ENCODE measurements at places on chromosomes 1 and 21.

- no peak for DNase-seq
These were observed 12.2 kb downstream of the TMEM53 start for GRCh38 chr1:44661781-44662682.

DNA sequence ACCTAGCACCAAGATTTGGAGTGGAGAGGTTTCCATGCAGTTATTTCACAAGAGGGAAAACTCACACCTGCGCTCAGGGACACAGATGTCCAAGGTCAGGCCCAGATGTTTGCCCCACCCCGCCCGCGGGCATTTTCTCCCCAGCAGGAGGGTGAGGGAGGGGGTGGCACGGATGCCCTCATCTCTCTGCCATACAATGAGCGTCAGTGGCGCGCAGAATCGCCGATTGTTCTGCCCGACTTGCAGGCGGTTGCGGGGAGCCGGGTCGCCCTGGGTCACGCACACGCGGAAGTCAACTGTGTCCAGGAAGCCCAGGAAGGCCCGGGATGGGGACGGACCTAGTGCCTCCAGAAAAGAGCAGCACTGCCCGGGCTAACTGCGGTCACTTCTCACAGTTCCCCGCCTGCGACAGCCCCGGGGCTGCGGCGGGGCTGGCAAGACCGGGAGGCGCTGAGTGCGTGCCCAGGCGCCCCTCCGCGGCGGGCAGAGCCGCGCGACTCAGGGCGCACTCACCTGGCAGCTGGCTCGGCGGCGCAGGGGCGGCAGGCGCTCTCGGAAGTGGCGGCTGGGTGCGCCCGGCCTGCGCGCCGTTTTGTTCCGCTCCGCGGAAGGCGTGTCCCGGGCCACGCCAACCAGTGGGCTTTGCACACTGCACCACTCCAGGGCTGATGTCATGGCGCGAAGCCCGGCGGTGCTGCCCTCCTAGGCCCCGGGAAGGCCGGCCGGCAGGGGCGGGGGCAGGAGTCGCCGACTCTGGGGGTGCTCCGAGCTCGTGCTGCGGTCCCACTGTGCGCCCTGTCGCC is at the start of gene CSRP1:
TSS of gene CSRP1 (minus strand) at position 567 of the 803 bp plus-strand sequence. CDS start 10,820 bp downstream, outside the sequence.
- DNase-seq, result peak; percentile 76

DNA sequence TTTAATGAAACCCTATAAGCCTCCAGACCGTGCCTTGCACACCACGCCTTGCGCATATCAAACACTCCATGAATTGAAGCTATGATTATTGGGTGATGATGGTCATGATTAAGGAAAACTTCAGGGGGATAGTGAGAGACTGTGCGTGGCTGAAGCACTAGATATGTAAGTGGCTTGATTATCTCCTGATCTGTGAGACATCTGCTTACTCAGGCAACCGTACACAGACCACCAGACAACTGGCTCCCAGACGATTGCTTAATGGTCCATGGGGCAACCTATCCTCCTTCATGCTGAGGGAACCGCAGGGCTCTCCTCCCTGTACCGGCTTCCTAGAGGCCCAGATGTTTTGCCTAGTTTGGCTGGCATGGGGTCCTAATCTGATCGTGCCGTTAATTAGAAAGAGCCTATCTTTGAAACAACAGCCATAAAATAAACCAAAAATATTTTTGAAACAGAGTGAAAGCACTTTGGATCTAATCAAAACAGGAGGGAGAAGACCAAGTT is 51.6 kb downstream of the IRF2BP2 start:
- DNase-seq, result no peak

DNA sequence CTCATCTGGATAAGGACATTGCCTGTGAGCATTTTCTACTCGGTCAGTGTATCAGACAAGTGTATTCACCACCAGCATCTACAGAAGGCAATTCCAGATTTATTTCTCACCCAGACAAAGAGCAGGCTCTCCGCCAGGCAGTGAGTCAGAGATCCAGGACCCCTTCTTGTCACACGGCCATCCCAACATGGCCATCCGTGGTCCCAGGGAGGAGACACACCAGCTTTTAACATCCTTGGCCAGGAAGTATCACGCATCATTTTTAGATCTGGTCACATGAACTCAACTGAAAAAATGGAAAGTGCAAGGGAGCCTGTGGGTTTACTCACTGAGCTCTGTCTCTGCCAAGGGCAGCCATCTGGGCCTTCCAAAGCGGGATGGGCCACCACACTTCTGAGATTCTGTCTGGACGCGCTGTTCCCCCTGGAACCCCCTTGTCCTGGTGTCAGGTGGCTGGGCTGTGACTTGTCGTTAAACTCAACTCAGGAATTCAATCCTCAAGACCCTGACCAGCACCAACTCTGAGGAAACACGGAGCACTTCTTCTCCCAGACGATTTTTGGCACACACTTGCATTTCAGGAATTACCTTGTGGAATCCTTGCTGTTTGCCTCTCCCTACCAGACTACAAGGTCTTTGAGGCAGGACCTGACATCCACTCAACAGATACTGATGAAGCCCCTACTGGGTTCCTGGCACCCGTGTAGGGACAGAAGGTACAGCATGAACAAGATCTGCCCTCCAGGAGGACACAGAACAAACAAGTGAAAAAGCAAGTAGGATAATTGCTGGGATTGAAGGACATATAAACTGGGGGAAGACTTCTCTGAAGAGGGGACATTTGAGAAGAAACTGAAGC is 21.6 kb upstream of the CCSAP start:
- DNase-seq, result no peak

DNA sequence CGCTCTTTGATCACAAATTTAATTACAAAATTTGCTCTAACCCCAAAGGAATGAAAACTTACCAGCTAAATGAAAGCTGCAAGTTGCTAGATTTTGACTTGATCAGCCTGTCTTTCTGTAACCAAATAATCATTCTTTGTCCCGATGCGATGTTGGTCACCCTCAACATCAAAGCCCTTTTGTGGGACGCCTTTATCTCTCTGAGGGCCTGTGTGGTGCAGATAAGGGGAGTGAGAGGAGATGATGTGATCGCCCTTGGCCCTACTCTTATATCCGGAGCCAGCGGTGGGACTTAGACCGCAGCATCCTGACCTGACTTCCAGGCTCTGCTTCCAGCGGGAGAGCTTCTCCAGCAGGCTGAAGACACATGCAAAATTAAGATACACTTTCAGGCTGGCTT is 19.3 kb upstream of the UMODL1 start:
- no peak for DNase-seq

- DNase-seq, result peak; percentile 36
These were observed 22.2 kb upstream of the HPDL start for GRCh38 chr1:45304311-45305081.

GRCh38 chr1:30466026-30466425 is 257.4 kb downstream of the MATN1 start:
- DNase-seq, result no peak

DNA sequence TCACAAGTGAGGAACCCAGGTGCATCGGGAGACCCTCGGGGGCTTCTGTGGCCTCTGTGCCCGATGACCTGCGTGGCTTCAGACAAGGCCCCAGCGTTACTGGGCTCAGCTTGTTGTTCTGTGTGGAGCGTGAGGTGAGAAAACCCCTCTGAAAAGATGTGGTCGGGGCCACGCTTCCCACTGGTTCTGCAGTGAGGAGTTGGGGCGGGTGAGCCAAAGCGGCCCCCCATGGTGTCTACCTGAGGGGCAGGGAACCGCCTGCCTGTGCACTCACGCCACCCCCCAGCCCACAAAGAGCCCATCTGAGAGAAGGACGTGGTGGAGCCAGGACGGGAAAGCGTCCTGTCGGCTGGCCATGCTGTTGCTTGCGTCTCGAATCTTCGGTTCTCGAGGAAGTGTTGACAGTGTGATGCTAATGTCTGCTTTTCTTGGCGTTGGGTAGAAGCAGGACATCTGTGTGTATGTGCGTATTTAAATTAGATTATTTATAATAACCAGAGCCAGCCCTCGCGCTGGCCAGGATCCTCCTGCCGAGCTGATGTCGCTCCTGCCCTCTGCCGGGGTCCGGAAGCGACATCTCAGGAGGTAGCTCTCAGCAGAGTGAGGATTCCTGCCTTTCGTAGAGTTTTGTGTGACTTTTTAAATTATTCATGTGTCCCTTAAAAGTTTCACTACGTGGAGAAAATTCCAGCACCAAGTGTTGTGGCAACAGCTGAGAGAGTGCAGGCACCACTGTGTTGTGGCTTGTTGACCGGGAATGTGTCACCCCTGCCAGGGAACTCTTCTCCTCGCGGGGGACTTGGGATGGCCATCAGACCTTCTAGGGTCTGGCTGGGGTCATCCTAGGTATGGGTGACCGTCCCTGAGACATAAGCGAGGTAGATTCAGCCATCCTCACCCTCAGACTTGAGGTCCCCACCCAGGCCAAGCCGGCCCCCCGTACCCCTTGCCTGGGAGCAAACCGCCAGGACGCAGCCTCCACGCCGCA is 15.3 kb downstream of the TMEM201 start:
- DNase-seq, result no peak

DNA sequence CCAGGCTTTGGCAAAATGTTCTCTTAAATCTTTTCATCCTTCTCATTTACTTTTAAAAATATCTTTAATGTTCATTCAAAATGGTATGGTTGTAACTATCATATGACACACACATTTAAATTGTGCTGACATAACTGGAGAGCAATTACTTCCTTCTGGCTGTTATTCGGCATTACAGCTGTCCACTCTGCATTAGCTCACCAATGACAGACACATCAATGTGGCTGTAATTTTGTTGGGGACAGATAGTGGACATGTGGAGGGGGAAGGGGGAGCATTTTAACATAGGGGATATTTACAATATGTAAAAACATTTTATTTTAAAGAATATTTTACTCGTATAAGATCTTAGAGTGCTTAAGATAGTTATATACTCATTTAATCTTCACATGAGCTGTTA is 319.8 kb downstream of the HMCN1 start:
- DNase-seq, result no peak

- DNase-seq, result no peak
These were observed 50.3 kb downstream of the ATP6V1G3 start for GRCh38 chr1:198490224-198490623.

DNA sequence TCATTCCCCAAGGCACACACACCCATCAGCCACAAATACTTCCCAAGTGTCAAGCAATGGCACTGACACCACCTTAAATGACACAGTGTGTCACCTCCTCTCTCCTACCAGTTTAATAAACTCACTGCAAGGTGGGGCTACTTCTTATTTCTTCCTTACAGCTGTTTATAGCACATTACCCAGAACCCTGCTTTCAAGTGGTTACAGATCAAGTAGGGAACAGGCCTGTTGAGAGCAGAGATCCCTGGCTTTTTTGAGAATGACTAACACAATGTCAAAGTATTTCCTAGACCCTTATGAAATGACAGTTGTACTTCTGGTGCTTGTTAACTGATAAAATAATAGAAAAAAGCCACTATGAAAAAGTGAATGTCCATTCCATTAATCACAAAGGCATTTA is 19.8 kb downstream of the ZBTB17 start:
- DNase-seq, result no peak

GRCh38 chr1:171817511-171818265 is 23.6 kb upstream of the DNM3 start:
- DNase-seq, result no peak

DNA sequence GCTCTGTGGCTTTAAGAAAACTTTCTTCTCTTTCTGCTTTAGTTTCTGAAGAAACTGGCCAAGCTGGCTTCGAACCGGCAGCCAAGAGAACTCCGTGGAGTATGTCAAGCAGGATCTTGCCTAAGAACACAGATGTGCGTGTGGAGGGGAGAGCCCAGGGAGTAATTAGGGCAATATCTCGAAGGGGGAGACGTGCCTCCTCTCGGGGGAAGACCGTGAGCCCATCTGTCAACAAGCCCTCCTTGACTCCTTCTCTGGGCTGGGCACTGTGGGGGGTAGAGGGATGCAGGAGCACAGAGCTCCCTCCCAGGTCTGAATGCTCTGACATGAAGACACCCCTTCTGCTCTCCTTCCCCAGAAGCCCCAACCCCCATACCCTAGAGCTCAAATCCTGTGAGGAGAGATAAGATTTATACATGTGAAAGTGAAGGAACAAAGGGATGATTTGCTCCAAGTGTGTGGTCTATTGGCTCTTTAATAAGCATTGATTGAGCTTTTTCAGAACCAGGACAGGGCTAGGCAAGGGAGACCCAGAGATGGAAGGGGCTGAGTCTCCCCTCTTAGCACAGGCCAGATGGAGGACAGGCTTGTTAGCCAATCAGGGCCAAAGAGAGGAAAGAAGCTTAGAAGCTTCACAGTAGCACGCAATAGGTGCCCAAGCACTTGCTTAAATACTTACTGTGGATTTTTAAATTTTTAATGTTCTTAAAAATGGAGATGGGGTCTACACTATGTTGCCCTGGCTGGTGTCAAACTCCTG is 37.5 kb downstream of the EDN2 start:
- no peak for DNase-seq

- DNase-seq, result no peak
These were observed 3.0 kb downstream of the ARHGAP30 start for GRCh38 chr1:161066694-161067093.

GRCh38 chr1:240234485-240235210 is 143.0 kb downstream of the FMN2 start:
- DNase-seq, result no peak

DNA sequence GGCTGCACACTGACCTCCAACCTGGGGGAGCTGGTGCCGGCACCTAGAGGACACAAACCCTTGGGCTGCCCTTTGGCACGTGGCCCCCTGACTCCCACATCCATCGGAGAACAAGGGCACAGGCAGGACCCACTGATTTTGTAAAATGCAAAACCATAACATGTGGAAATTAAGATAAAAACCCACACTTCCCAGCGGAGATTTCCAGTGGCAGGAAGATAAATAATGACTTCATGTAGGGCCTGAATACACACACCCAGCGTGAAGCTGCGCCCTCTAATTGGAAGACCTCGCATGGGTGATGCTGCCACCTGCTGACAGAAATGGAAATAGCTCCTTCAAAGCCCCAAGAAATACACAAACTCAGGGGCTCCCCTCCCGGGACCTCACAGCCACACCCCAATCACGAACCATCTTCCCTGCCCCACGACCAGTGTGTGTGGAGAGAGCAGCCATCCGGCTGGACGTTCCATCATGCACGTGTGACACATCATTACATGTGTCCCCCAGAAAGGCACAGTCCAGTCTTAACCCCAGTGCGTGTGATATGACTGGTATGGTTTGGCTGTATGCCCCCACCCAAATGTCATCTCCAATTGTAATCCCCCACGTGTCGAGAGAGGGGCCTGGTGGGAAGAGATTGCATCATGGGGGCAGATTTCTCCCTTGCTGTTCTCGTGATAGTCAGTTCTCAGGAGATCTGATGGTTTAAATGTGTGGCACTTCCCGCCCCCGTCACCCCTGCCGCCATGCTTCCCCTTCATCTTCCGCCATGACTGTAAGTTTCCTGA is 5.7 kb upstream of the TPRG1L start:
- peak; percentile 70 for DNase-seq

GRCh38 chr1:20476265-20477038 is 9.6 kb downstream of the CAMK2N1 start:
- peak; percentile 49 for DNase-seq

DNA sequence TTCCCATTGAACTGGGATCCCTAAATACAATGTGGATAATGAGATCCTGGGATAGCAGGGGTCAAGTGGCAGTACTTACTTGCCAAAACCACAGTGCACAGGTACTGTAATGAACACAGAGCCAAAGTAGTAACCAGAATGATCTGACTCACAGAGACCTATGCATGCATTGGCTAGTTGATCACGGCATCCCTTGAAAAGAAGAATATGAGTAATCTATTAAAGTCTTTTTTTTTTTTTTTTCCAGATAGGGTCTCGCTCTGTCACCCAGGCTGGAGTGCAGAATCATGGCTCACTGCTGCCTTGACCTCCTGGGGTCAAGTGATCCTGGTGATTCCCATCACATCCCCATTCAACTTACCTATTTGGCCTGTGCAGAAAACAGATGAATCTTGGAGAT is 29.4 kb upstream of the EIF4G3 start:
- DNase-seq, result no peak

- DNase-seq, result no peak
These were observed 116.6 kb downstream of the SETD4 start for GRCh38 chr21:35943752-35944151.

- DNase-seq, result no peak
These were observed 72.6 kb downstream of the SGIP1 start for GRCh38 chr1:66606362-66607065.

Measured in muscle of back (tissue), 13 donors.